Naive B cell (primary cell): ENCODE measurements at places on chromosomes 16 and 17.

DNA sequence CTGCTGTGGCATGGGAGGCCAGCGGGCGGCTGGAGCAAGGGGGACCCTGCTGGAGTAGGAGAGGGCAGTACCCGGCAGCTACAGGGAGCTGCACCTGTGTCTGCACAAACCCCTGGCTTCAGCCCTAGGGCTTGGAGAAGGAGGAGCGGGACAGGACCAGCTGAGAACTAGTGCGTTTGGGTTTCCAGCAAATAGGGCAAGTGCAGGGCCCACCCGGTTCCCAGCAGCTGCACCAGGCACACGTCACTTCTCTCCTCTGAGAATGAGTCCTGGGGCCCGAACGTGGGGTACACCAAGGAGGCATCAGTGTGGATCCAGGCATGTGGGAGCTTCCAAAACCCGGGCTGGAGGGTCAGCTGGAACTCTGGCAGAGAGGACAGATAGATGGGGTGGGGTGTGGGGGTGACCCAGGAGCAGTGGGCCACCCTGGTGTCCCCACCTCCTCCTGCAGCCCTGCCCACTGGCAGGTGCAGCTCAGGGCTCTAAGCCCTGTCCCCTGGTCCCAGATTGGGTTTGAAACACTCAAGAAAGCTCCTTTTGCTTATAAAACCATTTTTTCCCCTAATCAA is 5.6 kb downstream of the C16orf89 start:
- peaks cover 48% of the 10 kb centered on the region for H3K27me3 ChIP-seq
- no peaks in the 10 kb centered on the region for H3K4me1 ChIP-seq
- DNase-seq = no peak

DNA sequence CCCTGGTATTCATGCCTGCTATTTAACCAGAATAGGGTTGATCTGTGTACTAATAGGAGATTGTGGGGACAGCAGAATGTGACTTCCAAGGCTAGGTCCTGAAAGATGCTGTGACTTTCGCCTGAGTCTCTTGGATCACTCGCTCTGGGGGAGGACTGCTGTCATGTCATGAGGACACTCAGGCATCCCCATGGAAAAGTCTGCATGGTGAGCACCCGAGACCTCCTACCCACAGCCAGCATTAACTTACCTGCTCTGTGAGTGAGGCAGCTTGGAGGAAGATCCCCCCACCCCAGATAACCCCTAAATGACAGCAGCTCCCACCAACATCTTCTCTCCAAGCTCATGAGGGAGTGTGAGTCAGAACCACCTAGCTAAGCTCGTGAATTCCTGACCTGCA is 30.3 kb upstream of the C16orf78 start:
- no peak for DNase-seq
- H3K4me1 ChIP-seq = no peaks in the 10 kb centered on the region
- H3K36me3 ChIP-seq = no peaks in the 10 kb centered on the region

GRCh38 chr17:75504347-75505151 is 10.8 kb downstream of the CASKIN2 start:
- peak; percentile 51 for DNase-seq
- H3K27ac ChIP-seq = no peak overlapping the region
- no peaks in the 10 kb centered on the region for H3K4me1 ChIP-seq
- no peak overlapping the region for H3K4me3 ChIP-seq
- H3K27me3 ChIP-seq = no peaks in the 10 kb centered on the region
- no peaks in the 10 kb centered on the region for H3K36me3 ChIP-seq

- H3K4me3 ChIP-seq = no peak overlapping the region
- peaks cover 66% of the 10 kb centered on the region for H3K27me3 ChIP-seq
- no peak overlapping the region for H3K27ac ChIP-seq
- H3K4me1 ChIP-seq = no peaks in the 10 kb centered on the region
- DNase-seq = no peak
These were observed 87.4 kb upstream of the NKD1 start for GRCh38 chr16:50460538-50461399.

- no peak overlapping the region for H3K27ac ChIP-seq
- no peaks in the 10 kb centered on the region for H3K4me1 ChIP-seq
- peaks cover 38% of the 10 kb centered on the region for H3K27me3 ChIP-seq
- DNase-seq = no peak
- no peak overlapping the region for H3K4me3 ChIP-seq
These were observed 60.6 kb upstream of the TMEM97 start for GRCh38 chr17:28258347-28258887.
